Activated B cell treated with CpG ODN at 0.5 μM for 24 hours (primary cell): ENCODE measurements at places on chromosomes 12 and 14. TPM values are rescaled to one million over a fixed set of nuclear protein-coding genes. Genes with fewer than 3 reads are reported as not detected.
A peak's percentile ranks its signal among the peaks of the same experiment; 100 is the strongest.

DNA sequence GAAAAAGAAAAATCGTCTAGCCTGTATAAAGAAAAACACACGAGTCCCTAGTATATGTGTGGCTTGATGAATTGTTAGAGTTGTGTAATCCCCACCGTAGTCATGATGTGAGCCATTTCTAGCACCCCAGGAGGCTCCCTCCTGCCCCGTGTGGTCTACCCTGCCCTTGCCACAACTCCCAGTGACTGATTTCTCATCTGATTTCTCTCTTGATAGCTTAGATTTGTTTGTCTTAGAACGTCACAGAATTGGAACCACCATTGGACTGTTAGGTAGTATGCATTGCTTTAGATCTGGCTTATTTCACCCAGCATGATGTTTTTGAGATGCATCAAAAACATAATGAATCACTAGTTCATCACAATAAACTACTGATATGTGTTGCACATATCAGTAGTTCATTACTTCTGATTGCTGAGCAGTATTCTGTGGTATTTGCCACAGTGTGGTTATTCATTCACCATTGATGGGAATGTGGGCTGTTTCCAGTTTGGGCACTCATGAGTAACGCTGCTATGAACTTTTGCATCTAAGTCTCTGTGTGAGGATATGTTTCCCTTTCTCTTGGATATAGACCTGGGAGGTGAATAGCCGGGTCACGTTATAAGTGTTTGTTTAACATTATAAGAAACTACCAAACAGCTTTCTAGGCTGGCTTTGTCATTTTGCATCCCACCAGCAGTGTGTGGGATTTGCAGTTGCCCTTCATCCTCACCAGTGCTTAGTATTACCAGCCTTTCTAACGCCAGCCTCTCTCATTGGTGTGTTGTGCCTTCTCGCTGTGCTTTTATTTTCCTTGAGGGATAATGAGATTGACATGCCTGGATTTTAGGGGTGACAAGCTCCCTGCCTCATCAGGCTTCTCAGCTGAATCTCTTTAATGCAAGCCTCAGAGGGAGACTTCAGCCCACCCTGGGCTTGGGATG is 31.9 kb upstream of the NCOR2 start:
- H3K27ac ChIP-seq, result no peak overlapping the region
- H3K36me3 ChIP-seq, result no peaks in the 10 kb centered on the region
- no peak for DNase-seq
- no peak overlapping the region for H3K4me3 ChIP-seq

GRCh38 chr12:64181430-64182291 is 40.4 kb downstream of the KICS2 start:
- no peak for DNase-seq
- H3K36me3 ChIP-seq, result peaks cover 6% of the 10 kb centered on the region
- no peaks in the 10 kb centered on the region for H3K4me1 ChIP-seq
- no peak overlapping the region for H3K4me3 ChIP-seq
- no peaks in the 10 kb centered on the region for H3K27me3 ChIP-seq

DNA sequence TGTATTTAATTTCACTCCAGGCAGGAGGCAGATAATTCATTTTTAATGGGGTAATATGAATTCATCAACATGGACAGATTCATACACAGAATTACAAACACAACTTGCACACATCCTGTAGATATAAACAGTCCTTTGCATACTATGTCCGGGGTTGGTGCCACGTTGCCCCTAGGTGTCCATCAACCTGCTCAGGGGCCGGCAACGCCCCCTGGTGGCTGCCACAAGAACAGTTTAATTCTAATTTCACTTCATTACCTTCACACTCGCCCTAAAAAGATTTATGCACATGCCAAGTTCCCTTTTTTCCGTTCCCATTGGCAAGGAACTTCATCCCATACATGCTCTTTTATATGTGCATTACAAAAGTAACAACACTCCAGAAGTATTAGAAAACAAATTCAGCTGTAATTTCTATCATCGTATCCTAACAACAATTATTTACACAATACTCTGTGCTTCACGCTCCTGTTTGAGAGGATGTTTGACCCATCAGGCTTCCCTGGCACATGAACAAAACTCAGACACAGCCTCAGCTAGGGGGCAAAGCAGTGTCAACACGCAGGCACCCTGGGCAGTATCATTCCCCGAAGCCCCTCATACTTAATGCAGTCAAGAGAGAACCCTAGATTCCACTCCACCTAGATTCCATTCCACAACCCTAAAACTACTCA is 15.5 kb downstream of the MANSC1 start:
- H3K36me3 ChIP-seq, result no peaks in the 10 kb centered on the region
- H3K27ac ChIP-seq, result no peak overlapping the region
- H3K4me3 ChIP-seq, result no peak overlapping the region
- H3K27me3 ChIP-seq, result peaks cover 2% of the 10 kb centered on the region
- peak; percentile 41 for DNase-seq
- H3K4me1 ChIP-seq, result peaks cover 9% of the 10 kb centered on the region

Gene SALL2
- total RNA-seq, result 0.24 and 0.37 TPM in 2 replicates

DNA sequence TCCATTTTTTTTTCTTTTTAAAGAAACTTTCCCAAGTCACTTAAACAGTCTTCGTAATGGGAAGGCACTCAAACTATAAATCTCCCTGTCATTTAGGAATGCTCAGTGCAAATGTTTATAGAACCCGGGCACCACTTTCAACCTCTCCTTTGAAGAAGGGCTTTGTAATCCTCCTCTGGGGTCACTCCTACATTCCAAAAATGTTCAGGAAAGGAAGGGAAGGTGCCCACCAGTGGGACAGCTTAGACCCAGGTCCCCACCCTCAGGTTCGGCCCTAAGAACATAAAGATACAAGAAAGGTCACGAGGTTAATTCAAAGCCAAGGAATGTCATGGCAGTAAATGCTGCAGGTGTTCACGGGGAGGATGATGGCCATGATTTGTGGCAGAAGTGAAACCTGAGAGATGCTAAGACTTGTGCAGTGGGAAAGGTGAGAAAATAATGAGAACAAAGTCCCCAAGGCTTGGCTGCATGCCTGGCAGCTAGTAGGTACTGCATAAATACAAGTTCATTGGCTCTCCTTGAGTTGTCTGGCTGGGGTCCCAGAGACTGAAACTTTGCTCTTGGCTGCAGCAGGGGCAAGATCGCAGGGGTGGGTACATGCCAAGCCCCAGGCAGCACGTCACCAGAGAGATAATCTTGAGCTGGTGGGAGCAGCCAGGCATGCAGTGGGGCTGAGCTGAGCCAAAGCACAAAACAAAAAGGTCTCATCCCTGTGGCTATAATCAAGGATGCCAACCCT is 21.1 kb downstream of the KRT18 start:
- no peak overlapping the region for H3K27ac ChIP-seq
- no peak for DNase-seq
- H3K36me3 ChIP-seq, result no peaks in the 10 kb centered on the region
- no peak overlapping the region for H3K4me3 ChIP-seq
- peaks cover 14% of the 10 kb centered on the region for H3K27me3 ChIP-seq

GRCh38 chr12:47111392-47111778 is 31.6 kb upstream of the AMIGO2 start:
- DNase-seq, result no peak
- H3K4me1 ChIP-seq, result no peaks in the 10 kb centered on the region
- H3K27ac ChIP-seq, result no peak overlapping the region
- H3K27me3 ChIP-seq, result no peaks in the 10 kb centered on the region

- H3K4me3 ChIP-seq, result no peak overlapping the region
- no peak overlapping the region for H3K27ac ChIP-seq
- no peaks in the 10 kb centered on the region for H3K36me3 ChIP-seq
- DNase-seq, result no peak
- H3K4me1 ChIP-seq, result no peaks in the 10 kb centered on the region
Observed at GRCh38 chr14:84404246-84404645, 1125.7 kb upstream of the FLRT2 start.

Gene SLC10A1
- total RNA-seq, result not detected in 2 replicates

Gene ESPL1
- 6.2 and 8.2 TPM in 2 replicates for total RNA-seq

DNA sequence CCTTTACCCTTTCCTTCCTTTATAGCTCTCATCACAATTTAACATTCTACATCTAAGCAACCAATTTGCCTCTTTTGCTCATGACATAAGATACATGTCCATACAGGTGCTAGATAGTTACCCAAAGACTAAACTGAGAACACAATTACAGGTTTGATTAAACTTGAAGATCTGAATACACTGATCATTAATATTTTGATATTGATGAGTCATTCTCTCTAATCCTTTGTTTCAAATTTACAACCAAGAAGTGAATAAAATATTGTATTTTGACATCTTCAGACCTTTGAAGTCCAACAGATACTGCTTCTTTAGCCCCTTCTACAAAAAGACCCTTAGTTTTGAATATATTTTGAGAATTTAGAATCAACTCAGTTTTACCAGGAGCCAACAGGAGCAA is 2.6 kb downstream of the NAP1L1 start:
- H3K4me3 ChIP-seq, result peak overlapping the region; percentile 55
- H3K36me3 ChIP-seq, result peaks cover 41% of the 10 kb centered on the region
- no peak for DNase-seq
- peak overlapping the region; percentile 21 for H3K27ac ChIP-seq

GRCh38 chr12:33649992-33650391 is 210.4 kb upstream of the SYT10 start:
- H3K4me1 ChIP-seq, result no peaks in the 10 kb centered on the region
- no peak overlapping the region for H3K27ac ChIP-seq
- H3K27me3 ChIP-seq, result no peaks in the 10 kb centered on the region
- DNase-seq, result no peak

GRCh38 chr12:132270969-132271754 is 58.2 kb downstream of the GALNT9 start:
- H3K36me3 ChIP-seq, result no peaks in the 10 kb centered on the region
- no peaks in the 10 kb centered on the region for H3K4me1 ChIP-seq
- H3K27ac ChIP-seq, result no peak overlapping the region
- H3K4me3 ChIP-seq, result no peak overlapping the region
- DNase-seq, result no peak

DNA sequence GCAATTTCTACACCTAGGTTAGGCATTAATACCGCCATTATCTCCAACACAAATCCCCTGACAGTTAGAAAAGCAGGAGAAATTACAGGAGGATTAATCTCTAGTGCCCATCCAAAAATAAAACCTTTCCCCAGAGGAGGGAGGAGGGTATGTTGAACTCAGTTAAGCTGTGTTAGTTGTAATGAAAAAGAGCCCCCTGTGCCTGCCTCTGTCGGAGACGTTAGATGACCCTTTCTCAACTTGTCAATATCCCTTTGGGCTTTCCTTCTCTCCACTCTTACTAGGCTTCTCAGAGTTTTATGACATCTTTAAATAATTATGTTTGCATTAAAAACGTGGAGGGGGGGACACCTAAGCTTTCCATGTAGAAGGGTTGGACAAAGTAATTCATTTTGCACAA is 278.2 kb downstream of the PDZRN4 start:
- no peak overlapping the region for H3K27ac ChIP-seq
- H3K27me3 ChIP-seq, result peaks cover 3% of the 10 kb centered on the region
- H3K4me3 ChIP-seq, result no peak overlapping the region
- no peaks in the 10 kb centered on the region for H3K36me3 ChIP-seq

Gene LPAR5
- 27.7 and 30.4 TPM in 2 replicates for total RNA-seq

Gene SMAGP
- 11.4 and 11.5 TPM in 2 replicates for total RNA-seq

DNA sequence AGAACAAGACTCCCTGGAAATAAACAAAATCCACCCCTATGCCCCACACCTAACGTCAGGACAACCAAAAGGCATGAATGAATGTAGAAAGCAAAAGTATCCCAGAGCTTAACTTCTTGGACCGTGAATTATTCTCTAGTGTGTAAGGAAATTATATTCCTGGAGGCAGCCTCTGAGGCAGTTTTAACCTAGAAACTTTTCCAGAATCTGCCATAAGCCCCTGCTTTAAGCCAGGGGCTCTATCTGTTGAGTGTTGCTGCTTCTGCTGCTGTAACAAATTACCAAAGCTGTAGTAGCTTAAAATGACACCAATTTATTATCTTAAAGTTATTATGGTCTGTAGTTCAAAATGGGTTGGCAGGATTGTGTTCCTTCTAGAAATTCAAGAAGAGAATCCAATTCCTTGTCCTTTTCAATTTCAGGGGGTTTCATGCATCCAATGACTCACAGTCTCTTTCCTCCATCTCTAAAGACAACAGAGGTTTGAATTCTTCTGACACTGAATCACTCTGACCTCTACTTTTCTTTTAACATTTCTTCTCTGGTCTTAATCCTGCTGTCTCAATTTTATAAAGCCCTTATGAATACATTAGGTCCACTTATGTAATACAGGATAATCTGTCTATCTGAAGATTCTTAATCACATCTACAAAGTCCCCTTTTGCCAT is 242.7 kb downstream of the ATXN7L3B start:
- H3K4me1 ChIP-seq, result no peaks in the 10 kb centered on the region
- no peaks in the 10 kb centered on the region for H3K27me3 ChIP-seq
- H3K4me3 ChIP-seq, result no peak overlapping the region
- H3K36me3 ChIP-seq, result no peaks in the 10 kb centered on the region
- H3K27ac ChIP-seq, result no peak overlapping the region
- DNase-seq, result no peak

Gene GDF3
- not detected in 2 replicates for total RNA-seq

DNA sequence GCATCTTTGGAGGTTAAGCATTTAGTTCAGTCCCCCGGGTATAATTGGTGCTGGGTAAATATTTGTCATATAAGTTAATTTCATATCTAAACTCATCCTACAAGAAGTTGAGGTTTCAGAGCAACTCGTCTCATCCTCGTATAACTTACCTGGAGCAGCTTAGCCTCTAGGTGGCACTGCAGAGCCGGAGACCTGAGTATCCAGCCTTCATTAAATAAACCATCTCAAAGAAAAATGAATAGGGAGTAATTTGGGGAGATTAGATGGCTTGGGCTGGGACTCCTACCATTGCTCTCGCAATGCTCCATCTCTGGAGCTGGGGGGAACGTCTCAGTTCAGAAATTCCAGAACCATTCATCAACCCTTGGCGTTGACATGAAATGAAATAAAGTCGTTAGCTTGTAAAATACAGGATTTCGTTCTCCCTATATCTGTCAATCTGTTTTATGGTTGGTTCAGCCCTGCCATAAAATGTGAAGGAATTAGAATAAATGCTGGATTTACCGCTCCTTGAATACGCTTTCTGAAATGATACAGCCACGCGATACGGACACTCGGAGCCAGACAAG is 122.9 kb upstream of the TMEM132D start:
- no peak for DNase-seq
- no peak overlapping the region for H3K4me3 ChIP-seq
- no peak overlapping the region for H3K27ac ChIP-seq
- no peaks in the 10 kb centered on the region for H3K4me1 ChIP-seq
- H3K27me3 ChIP-seq, result no peaks in the 10 kb centered on the region

Gene PTPN6
- 371 and 393 TPM in 2 replicates for total RNA-seq

- H3K4me1 ChIP-seq, result peaks cover 15% of the 10 kb centered on the region
- H3K27ac ChIP-seq, result no peak overlapping the region
- H3K4me3 ChIP-seq, result no peak overlapping the region
- H3K27me3 ChIP-seq, result no peaks in the 10 kb centered on the region
- no peaks in the 10 kb centered on the region for H3K36me3 ChIP-seq
- DNase-seq, result no peak
Observed at GRCh38 chr14:29847056-29847380, 80.6 kb downstream of the PRKD1 start.

- H3K36me3 ChIP-seq, result no peaks in the 10 kb centered on the region
- H3K4me1 ChIP-seq, result no peaks in the 10 kb centered on the region
- no peak overlapping the region for H3K27ac ChIP-seq
Observed at GRCh38 chr12:106090591-106091445, 47.9 kb downstream of the NUAK1 start.

GRCh38 chr12:71268598-71269280 is 110.9 kb upstream of the TSPAN8 start:
- H3K27ac ChIP-seq, result no peak overlapping the region
- no peaks in the 10 kb centered on the region for H3K27me3 ChIP-seq
- H3K4me3 ChIP-seq, result no peak overlapping the region
- no peaks in the 10 kb centered on the region for H3K4me1 ChIP-seq
- H3K36me3 ChIP-seq, result no peaks in the 10 kb centered on the region

Gene CBLN3
- total RNA-seq, result 56.0 and 61.1 TPM in 2 replicates

GRCh38 chr12:69022674-69023073 is 89.7 kb upstream of the CPM start:
- peaks cover 8% of the 10 kb centered on the region for H3K27me3 ChIP-seq
- no peak overlapping the region for H3K4me3 ChIP-seq
- no peak overlapping the region for H3K27ac ChIP-seq
- H3K36me3 ChIP-seq, result no peaks in the 10 kb centered on the region
- DNase-seq, result no peak
- no peaks in the 10 kb centered on the region for H3K4me1 ChIP-seq
